ENCODE measurements at places on chromosomes 16 and 17.

GRCh38 chr17:69503711-69504110, 89.2 kb downstream of the MAP2K6 start:
- no peak for DNase-seq

GRCh38 chr17:45372325-45372869, 55.6 kb upstream of the MAP3K14 start:
- no peak for DNase-seq

DNA sequence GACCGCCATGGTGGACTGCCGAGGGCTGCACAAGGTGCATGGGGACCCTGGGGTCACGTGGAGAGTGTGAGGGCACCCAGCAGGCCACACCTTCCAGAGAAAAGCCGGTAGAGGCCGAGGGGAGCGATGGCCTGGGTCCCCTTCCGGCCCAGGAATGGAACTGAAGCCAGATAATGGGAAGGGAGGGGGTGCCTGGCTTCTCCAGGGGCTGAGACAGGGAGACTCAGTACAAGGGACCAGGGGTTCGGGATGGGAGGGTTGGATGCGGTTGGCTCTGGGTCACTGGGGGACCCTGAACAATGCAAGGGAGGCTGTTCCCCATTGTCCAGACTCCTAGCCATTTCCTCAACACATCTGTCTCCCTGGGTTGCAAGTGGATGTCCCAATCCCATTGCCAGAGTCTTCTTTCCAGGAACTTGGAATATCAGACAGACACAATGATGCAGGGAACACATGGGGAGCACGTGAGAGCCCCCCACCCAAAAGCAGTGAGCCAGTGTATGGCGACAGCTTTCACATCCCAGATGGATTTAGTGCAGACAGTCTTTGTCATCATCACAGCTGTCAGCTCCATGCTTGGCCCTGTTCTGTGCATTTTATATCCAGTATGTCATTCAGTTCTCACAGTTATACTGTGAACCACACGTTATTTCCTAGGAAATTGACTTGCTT, 23.6 kb upstream of the DNAI2 start:
- DNase-seq, result no peak

DNA sequence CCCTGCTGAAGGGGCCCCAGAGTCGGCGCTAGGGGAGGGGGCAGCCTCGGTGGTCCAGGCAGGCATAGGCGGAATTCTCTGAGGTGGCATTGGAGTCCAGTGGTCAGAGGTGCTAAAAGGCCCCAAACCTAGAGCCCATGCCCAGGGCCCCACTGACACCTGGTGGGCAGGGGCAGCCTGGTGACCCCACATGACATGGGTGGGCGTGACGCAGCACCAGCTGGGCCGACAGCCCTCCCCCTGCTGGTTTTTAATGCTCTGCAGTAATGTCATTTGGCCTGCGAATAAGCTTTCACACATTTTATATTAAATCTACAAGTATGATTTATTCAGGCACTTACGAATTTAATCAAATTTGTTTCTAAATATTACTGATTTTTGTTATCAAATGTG, 2.1 kb upstream of the RNPS1 start:
- DNase-seq, result no peak

GRCh38 chr16:72137380-72138063, 34.4 kb downstream of the PMFBP1 start:
- no peak for DNase-seq

DNA sequence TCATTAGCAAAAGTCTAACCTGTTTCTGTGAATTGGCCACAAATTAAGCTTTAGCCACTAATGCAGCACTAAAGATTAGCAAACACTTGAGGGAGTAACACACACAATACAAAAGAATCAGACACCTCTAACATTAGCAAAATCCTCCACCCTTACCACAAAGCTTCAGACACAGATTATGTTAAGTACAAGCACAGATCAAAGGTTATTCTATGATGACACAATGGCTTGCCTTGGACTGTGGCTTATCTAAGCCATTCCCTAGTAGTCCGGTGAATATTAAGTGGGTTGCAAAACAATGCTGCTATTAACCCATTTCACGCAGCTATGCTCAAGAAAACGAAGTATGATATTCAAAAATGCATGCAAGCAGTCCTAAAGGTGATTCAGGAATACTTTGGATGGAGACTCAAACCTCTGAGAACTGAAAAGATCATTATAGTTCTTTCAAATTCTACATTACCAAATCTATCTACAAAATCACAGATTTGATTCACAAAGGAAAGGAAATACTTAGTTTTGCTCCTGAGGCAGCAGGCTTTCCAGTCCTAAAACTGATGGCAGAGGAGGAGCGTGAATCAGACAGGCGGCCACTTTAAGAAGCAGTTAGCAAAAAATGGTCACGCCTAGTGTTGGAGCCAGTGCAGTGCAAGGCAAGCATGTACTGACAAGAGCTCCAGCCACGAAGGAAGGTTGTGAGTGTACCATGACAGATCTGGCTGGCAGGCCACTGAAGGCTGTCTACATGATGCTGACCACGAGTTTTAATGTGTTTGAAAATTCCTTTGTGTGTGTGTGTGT, 67.2 kb downstream of the PARN start:
- DNase-seq, result no peak

- DNase-seq, result no peak
These were observed 363.1 kb downstream of the WWOX start for GRCh38 chr16:78462288-78463208.

- no peak for DNase-seq
These were observed 94.4 kb downstream of the AATF start for GRCh38 chr17:37043201-37043600.

DNA sequence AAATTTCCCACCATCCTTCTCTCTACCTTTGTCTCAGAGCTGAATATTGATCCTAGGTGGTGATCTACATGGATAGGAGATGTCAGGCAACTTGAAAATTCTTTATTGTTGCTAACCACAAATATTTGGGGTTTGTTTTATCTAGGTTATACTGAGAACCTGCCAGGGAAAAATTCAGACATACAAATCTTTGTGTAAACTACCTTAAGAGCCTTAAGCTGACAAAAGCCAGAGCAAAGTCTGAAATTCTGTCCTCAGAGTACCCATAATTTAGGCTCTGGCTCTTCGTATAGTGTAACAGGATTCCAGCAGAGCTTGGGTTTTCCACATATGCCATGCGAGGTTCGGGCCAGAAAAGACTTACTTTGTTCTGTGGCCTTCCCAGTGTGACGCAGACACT, 406.7 kb upstream of the MAF start:
- DNase-seq, result no peak

DNA sequence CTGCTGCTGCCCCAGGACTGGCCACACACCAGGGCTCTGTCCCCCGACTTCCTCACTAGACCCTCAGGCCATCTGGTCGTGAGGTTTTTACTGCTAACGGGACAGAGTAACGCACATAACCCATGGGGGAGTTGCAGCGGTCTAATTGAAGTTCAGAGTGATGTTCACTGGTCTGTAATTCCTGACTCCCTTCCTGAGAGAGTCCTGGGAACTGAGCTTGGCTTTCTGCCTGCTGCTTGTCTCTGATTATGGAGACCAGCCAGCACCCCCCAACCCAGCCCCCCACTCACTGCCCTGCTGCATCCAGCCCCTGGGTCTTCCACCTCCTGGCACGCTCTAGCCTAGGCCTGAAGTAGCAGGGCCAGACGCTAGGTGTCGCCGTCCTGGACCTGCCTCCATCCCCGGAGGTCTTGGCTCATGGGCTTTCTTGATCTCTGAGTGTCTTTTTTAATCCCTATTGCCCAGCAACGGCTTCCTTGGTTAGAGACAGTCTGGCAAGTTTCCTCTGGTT, 192.9 kb downstream of the CCDC182 start:
- DNase-seq, result no peak

- no peak for DNase-seq
These were observed 5.5 kb downstream of the SLC13A2 start for GRCh38 chr17:28478712-28479615.

GRCh38 chr16:56245197-56245596, 53.9 kb downstream of the GNAO1 start:
- DNase-seq, result no peak

GRCh38 chr16:89093602-89094251, at the start of gene ACSF3:
TSS of gene ACSF3 (plus strand) at chr16:89093852. CDS start at chr16:89100682, 6,830 bp downstream.
- peak; percentile 55 for DNase-seq

- DNase-seq, result no peak
These were observed 122.2 kb downstream of the SMG6 start for GRCh38 chr17:2181206-2181896.

DNA sequence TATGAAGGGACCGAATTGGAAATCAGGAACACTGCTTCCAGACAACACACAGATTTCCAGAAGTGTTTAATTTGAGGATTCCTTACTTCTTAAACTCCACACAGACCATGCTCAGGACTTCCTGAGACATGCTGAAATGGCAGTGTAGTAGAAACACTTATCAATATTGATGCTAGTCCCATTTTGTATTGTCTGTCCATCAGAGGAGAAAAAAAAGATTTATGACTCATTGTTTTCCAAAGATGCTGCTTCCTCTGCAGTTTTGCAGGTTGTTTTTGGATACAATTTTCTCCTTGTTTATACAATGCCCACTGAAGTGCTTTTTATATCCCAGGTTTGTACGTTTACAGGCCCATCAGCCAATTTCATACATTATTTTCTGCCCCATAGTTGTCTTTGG, 68.3 kb upstream of the TANC2 start:
- no peak for DNase-seq

- DNase-seq, result no peak
These were observed 559.3 kb downstream of the MAF start for GRCh38 chr16:79041206-79041605.

- DNase-seq, result no peak
These were observed 22.1 kb downstream of the NT5M start for GRCh38 chr17:17325228-17325627.

DNA sequence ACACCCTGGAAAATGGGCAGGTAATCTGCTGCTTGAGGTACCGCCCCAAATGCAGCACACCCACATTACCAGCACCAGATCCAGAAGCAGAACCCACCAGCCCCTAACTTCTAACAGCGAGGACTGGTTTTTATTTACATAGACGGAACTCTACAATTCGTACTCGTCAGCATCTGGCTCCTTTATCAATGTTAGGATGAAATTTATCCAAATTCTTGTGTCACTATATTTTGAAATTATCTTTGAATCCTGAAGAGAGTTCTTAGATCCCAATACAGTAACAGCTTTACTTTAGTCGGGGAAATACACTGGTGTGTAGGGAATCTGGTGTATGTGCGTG, 332 bp upstream of the ALG1 start:
- DNase-seq, result no peak

DNA sequence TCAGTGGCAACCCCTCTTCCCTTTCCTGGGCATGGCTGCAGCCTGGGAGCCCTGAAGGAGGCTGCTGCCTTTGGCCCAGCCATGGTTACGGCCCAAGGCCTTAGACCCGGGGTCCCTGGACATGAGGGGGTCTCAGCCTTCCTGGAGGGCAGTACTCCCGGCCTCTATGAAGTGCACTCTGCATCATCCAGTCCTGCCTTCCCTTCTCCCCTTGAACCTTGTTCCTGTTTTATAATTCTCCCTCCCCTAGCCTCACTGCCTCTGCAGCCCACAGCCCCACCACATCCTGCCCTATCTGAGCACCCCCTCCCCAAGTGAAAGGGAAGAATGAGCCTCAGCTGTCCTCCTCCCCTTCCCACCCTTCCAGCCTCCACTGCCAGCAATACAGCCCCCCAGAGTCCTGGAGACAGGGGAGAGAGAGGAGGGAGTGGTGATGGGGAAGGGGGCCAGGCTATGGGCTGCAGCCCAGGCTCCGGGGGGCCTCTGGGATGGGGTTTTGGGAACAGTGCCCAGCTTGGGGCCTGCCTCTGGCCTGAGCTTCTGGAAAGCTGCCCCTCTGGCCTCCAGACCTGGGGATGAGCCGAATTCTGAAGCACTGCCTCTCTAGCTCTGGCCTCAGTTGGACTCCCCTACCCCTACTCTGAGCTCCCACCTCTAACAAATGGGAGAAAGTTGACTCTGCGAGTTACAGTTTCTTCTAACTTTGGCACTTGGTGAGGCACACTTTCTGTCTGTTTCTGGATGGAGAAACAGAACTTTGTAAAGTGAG, 7.6 kb downstream of the CCR7 start:
- no peak for DNase-seq

DNA sequence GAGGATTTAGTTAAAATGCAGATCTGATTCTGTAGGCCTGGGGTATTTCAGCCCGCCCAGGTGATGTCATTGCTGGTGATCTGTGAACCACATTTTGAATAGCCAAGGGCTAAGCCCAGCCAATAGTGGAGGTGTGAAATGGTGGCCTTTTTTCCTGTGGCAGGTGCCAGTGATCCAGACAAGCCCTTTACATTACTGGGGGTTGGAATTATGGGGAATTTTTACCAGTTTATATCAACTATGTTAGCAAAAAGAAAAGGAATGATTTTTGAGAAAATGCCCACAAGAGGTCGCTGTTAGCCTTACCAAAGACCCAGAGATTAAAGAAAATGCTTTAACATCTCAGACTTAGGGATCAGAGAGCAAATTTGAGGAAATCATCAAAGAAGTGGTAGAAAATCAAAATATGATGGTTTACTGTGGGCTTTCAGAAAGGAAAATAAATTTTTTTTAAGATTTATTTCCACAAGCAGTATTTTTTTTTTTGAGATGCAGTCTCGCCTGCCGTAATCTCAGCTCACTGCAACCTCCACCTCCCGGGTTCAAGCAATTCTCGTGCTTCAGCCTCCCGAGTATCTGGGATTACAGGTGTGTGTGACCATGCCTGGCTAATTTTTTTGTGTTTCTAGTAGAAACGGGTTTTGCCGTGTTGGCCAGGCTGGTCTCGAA, 3.9 kb downstream of the VPS35L start:
- no peak for DNase-seq

- DNase-seq, result no peak
These were observed 3.9 kb downstream of the SPACA3 start for GRCh38 chr17:32995416-32996045.

- DNase-seq, result no peak
These were observed 48.1 kb upstream of the TMEM97 start for GRCh38 chr17:28270926-28271325.

DNA sequence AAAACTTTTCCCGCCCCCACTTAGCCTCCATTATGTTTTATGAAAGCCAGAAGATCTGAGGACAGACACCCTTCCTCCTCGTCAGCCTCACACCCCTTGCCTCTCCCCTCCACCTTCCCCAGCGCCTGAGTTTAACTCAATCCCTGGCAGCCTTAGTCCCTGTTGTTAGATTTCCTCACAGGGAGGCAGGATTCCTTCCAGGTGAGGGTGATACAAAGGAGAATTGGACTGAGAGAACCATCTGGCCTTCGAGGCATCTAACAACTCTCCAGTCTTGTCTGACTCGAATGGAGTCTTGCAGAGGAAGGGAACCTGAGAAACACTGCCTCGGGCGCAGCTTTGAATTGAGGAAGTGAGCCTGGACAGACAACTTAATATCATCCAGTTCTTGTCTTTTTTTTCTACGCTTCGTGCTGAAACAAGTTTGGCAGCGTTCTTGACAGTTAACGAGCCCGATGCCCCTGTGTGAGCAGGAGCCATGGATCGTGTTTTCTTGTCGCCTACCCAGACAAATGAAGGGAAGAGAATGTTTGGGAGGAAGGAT, 1.3 kb upstream of the ZNF768 start:
- no peak for DNase-seq

GRCh38 chr16:75029854-75030253, 31.0 kb downstream of the ZNRF1 start:
- DNase-seq, result no peak
